ENCODE measurements at places on chromosomes 3 and 15.

GRCh38 chr3:171283848-171284222 is 176.4 kb downstream of the TNIK start:
- no peak for DNase-seq

DNA sequence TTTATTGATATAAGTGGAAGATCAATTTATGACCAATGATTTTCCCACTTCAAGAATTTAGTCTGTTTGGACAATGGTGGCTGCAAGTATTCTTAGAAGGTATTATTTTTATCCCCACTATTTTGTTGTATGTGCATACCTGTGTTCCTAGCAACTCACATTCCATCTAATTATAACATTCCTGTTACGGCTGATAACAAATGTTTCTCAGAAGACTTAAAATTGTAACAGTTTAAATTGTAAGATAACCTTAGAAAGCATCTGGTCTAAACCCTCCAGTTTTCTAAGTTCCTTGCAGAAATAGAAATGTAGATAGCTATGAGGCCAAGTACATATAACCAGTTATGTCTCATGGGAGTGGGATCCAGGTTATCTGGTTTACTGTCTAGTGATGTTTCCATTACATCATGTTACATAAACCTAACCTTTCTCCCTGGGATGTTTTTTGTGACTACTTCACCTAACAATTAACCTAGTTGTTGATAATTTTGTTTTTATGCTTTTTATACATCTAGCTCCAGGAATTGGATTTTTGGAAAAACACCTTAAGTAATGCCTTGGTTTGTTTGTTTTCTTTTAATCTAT is 11.1 kb upstream of the MFN1 start:
- no peak for DNase-seq

- no peak for DNase-seq
Observed at GRCh38 chr3:152126260-152126659, 142.5 kb upstream of the MBNL1 start.

DNA sequence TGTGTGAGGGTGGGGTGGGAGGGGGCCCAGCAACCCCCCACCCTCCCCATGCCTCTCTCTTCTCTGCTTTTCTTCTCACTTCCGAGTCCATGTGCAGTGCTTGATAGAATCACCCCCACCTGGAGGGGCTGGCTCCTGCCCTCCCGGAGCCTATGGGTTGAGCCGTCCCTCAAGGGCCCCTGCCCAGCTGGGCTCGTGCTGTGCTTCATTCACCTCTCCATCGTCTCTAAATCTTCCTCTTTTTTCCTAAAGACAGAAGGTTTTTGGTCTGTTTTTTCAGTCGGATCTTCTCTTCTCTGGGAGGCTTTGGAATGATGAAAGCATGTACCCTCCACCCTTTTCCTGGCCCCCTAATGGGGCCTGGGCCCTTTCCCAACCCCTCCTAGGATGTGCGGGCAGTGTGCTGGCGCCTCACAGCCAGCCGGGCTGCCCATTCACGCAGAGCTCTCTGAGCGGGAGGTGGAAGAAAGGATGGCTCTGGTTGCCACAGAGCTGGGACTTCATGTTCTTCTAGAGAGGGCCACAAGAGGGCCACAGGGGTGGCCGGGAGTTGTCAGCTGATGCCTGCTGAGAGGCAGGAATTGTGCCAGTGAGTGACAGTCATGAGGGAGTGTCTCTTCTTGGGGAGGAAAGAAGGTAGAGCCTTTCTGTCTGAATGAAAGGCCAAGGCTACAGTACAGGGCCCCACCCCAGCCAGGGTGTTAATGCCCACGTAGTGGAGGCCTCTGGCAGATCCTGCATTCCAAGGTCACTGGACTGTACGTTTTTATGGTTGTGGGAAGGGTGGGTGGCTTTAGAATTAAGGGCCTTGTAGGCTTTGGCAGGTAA is 8.1 kb downstream of the FAM131A start:
- peak; percentile 28 for DNase-seq

- no peak for DNase-seq
Observed at GRCh38 chr3:98603580-98603979, 10.2 kb upstream of the CPOX start.

DNA sequence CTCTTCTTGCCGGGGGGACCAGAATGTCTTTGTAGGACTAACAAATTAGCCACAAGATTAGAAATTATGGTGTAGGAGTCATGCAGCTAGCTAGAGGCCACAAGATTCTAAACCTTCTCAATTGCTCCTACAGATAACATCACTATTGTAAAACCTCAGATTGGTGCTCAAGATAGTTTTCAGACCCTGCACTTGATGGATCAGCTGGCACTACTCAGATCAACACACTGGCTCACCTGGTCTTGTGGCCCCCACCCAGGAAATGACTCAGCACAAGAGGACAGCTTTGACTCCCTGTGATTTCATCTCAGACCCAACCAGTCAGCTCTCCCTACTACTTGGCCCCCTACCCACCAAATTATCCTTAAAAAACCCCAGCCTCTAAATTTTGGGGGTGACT is 124.1 kb upstream of the RASGRP1 start:
- no peak for DNase-seq

- no peak for DNase-seq
Observed at GRCh38 chr15:90479656-90480055, 50.1 kb upstream of the CRTC3 start.

GRCh38 chr15:47817969-47818548 is 100.8 kb downstream of the SEMA6D start:
- DNase-seq: no peak

- DNase-seq: no peak
Observed at GRCh38 chr15:77454951-77455350, 34.3 kb downstream of the HMG20A start.

DNA sequence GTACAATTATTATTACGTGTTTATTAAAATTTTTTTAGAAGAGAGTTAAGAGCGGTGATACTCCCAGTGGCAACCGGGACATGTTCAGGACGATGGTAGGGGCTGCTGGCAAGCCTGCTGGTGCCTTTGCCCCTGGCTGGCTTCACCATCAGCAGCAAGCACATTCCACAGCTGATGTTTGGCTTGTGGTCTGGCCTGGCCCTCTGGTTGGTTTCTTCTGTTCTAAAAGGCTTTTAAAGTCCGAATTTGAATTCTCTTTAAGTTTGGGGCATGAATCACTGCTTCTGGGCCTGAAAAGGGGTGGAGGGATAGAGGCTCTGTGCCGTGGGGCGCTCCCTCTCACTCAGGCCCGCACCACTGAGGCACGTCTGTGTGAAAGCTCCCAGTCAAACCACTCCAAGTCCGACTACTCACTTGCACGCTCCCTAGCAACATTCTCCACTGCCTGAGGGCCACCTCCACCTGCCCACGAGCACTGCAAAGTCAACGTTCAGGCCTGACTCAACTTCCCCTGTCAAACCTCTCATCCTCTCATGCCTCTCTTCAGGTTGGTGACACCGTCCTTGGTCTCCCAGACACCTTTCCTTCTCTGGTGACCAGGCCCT is 10.1 kb downstream of the ITGA11 start:
- DNase-seq: no peak

- no peak for DNase-seq
Observed at GRCh38 chr3:190380184-190380583, 7.8 kb upstream of the CLDN16 start.

DNA sequence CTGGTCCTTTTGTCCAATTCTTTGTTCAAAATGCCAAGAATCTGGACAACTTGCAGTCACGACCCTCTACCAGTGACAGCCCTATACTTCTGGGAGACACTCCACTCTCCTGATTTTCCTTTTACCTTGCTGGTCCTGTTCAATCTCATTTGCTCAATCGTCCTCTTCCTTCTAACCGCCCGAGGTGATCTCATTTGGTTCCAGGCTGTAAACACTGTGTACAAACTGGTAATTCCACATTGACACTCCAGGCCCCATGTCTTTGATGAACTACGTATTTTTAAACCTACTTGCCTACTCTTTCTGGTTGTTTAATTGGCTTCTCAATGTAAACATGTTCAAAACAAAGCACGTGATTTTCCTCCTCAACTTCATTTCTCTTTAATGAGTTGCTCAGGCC is 23.7 kb upstream of the C3orf49 start:
- no peak for DNase-seq

DNA sequence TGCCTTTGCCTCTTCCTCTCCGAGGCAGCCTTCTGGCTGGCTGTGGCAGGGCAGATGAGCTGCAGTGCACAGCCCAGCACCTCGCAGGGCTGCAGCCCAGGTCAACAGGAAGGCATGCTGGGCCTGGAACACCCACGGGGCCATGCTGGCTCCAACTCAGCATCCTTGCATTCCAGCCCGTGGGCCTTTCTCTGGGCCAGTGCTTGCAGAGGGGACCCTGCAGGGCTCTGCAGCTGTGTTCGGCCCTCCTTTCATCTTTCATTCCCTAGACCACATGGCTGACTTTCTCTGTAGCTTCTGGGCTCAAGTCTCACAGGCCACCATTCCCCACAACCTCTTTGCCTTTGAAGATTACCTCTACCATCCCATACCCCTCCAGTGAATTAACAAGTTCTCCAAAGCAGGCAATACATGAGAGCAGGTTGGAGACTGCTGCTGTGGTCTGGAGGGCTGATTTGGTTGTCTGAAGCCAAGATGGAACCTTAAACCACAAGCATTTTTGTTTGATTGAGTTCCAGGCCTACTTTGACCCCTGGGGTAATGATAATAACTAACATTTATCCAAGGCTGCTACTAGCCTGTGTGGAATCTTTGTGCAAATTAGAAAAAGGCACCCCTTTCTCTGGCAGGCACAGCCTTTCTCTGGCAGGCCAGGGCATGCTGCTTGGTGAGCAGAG is 5.9 kb downstream of the FAM131A start:
- no peak for DNase-seq

DNA sequence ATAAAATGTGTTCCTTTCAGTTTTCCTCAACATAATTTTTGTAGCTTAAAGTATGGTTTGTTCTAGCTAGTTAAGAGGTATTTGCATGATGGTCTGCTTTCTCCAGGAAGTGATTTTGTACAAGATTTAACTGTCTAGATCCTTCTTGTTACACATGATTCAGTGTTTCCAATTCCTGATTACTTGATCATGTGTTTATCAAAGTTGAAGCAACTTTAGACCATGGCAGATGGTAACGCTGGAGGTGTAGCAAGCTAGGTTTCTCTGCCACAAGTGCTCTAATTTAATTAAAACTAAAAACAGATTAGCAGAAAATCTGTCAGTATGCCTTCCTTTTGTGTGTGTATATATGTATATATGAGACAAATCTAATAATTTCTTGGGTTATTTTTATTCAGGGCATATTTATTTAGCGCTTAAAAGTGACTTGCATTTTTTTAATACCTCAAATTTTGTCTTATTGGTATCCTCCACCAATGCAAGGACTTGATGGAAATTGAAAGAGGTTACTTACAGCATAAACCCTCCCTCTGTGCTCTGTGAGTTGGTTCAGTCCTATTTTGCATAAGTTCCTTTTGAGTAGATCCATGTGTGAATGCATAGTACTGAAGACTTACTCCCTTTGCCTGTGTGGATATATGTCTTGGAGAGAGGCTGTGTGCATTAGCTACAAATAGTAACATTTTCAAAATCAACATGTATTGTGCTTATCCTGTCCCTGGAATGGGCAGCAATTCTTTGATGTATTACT is 157.3 kb upstream of the CGNL1 start:
- DNase-seq: no peak

DNA sequence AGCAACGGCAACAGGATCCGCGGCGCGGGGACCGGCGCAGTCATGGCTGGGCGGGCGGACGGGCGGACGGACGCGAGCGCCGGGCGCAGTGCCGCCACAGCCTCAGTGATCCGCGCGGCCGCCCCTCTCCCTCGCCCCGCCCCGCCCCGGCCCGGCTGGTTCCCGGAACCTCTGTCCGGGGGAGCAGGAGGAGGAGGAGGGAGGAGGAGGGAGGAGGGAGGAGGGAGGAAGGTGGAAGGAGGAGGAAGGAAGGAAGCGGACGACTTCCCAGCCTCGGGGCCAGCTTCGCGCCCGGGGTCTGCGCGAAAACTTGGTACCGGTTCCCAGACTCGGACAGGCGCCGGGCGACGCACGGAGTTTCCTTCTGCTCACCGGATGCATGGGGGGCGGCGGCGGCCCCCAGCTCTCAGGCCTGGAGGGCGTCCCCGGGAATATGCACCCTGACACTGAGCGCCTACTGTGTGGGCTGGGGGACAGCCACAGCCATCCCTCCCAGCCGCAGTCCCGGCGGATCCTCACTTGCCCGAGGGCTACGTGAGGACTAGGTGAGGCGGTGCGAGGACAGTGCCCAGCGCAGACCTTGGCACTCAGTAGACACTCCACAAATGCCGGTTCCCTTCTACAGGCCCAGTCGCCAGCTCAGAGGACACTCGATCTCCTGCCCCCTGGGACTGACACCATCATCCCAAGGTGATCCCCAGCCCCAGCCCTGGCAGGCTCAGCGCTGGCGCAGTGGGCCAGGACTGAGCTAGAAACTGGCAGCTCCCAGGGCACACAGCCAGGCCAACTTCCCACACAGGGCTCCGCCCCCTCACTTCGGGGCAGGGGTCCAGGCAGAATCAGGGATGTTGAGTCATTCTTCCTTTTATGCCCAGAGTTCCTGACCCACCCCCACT is at the start of gene SHISA5:
SHISA5 (minus strand) TSS at position 124 of the 896 bp plus-strand sequence; CDS start at position 44, 80 bp downstream.
- peak; percentile 67 for DNase-seq

- no peak for DNase-seq
Observed at GRCh38 chr3:186540835-186541226, 3.3 kb downstream of the CRYGS start.

DNA sequence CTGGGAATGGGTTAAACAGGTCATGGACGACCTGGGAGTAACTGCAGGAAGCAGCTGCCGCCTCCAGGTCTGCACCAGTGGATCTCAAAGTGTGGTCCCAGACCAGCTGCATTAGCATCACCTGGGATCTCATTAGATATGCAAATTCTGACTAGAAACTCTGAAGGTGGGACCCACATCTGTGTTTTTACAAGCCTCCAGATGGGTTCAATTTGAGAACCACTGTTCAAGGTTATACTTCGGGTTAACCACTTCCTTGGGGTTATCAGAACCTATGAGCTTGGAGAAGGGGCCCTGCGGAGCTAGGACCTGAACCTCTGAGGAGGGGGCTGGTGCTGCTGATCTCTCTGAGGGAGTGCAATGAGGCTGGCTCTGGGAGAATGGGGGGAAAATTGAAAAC is 324.8 kb upstream of the CTDSPL start:
- DNase-seq: no peak

- DNase-seq: no peak
Observed at GRCh38 chr3:149449182-149449581, 25.3 kb upstream of the TM4SF4 start.

GRCh38 chr15:68885070-68885469 is 45.3 kb upstream of the SPESP1 start:
- no peak for DNase-seq

GRCh38 chr3:10869460-10869859 is 53.4 kb downstream of the SLC6A11 start:
- DNase-seq: no peak

GRCh38 chr3:134432236-134432635 is 53.5 kb downstream of the ANAPC13 start:
- no peak for DNase-seq

- DNase-seq: no peak
Observed at GRCh38 chr3:149670742-149671492, 13.1 kb upstream of the WWTR1 start.

DNA sequence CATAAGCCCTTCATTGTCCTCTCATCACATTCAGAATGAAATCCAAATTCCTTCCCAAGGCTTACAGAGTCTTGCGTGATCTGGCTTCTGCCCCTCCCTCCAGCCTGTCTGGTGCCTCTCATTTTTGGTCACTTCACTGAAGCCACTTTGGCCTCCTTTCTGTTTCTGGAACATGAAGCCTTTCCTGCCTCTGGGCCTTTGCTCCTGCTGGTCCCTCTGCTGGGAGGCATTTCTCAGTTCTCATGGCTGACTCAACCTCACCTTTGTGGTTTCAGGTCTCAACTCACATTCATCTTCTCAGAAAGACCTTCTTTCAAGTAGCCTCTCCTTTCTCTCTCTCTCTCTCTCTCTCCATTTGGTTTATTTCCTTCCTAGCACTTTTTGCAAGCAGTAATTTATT is 43.9 kb upstream of the BHLHE40 start:
- no peak for DNase-seq

GRCh38 chr3:136624894-136625815 is 127.0 kb downstream of the STAG1 start:
- no peak for DNase-seq

All from CD4-positive, alpha-beta T cell (primary cell).